ENCODE measurements at places on chromosomes 3 and 15.

- no peak for DNase-seq
Observed at GRCh38 chr3:29554566-29554965, 273.7 kb downstream of the RBMS3 start.

DNA sequence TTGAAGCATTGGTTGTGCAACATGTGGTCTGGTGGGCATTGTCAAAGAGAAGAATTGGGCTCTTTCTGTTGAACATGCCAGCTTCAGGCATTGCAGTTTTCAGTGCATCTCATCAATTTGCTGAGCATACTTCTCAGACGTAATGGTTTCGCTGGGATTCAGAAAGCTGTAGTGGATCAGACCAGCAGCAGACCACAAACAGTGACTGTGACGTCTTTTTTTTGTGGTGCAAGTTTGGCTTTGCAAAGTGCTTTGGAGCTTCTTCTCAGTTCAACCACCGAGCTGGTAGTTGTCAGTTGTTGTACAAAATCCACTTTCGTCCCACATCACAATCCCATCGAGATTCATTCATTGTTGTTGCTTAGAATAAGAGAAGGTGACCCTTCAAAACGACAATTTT lies 84.5 kb downstream of the NPAP1 start:
- DNase-seq: no peak

- peak; percentile 12 for DNase-seq
Observed at GRCh38 chr15:46856839-46857502, 860.3 kb upstream of the SEMA6D start.

DNA sequence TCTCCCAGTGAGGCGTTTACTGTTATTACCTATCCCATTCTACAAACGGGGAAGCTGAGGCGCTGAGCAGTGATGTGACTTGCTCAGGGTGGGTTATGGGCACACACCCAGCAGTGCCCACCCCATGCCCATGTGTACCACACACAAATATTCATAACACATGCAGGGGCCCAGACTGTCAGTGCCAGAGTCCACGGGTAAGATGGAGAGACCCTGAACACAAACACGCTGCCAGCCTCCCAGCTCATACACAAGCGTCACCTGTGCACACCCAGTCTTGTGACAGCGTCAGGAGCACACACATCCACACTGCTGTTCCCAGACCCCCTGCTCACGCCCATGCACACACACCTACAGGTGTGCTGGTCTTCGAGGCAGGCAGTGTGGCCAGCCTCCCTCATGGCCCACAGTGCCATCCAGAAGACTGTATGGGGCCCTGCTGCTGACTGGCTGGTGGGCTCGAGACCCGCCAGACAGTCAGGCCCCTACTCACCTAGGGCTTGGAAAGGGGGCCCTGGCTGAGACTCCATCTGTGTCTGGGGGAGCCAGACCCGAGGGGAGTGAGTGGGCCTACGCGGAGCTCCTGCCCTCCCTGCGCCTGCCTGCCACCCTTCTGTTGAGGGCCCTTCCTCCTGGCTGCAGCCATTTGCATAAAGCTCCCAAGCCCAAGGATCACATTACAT lies 39.4 kb downstream of the DNAJB8 start:
- no peak for DNase-seq

DNA sequence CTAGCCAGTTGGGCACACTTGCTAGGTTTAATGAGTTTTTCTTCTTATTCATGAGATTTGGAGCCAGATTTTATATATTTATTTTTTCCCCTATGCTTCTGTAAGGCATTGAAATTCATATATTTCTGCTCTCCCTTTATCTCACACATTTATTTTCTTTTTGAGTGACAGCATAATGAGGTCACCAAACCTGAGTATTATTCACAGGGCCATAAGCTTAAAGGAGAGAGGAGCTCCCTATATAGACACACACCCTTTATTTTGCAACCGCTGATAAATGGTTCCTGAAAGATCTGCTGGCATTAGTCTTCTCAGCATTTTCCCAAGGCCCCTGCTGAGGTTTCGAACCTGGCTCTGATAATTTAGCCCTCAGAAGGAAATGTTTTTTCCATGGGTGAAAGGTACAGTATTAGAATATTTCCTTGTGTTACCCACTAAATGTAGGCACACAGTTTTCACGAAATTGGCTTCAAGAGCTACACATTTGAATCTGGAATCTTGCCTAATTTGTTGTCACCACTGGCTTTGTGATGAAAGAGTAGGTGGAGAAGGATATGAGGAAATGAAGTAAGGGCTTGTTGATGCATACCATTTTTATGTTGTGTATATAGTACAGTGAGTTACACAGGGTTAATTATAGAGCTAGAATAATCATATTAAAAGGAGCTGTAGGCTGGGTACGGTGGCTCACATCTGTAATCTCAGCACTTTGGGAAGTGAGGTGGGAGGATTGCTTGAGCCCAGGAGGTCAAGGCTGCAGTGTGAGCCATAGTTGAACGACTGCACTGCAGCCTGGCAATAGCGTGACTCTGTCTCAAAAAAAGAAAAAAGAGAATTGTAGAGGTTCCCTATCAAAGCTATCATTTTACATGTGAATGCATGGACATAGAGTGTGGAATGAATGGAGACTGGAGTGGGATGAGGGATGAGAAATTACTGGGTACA lies 6.5 kb downstream of the KLHL18 start:
- DNase-seq: no peak

- DNase-seq: no peak
Observed at GRCh38 chr3:30303770-30304169, 302.6 kb upstream of the TGFBR2 start.

- DNase-seq: no peak
Observed at GRCh38 chr3:56655709-56656108, 27.4 kb downstream of the TASOR start.

DNA sequence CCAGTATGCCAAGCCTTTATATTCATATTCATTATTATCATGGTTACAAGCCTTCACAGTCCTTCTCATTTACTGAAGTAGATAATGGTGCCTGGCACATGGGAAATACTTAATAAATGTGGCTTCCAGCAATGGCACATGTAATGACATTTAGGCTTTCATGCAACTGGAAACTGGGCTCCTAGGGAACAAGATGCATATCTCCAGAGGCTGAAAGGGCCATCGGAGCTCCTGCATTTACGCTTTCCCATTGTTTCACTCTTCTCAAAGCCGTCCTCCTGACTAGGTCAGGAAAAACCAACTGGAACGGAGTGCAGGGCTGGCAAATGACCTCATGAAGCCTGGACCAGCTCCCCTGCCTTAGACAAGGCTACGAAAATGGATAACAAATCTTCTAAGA lies 474.9 kb downstream of the MAGI1 start:
- no peak for DNase-seq

DNA sequence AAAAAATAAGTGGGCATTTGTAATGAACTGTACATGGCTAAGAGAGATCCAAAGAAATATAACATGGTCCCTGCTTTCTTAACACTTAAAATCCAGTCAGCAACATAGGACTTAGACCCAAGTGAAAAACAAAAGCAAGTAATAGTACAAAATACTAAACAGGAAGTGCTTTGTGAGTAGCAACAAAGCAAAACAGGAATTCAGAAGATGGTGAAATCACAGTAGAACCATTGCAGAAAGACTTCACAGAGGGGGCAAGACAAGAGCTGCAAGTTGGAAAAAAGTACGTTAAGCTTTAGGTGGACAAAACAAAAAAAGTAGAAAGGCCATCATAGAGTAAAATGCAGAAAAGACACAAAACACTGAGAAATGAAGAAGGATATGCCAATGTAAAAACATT lies 116.0 kb downstream of the TBC1D5 start:
- DNase-seq: no peak

DNA sequence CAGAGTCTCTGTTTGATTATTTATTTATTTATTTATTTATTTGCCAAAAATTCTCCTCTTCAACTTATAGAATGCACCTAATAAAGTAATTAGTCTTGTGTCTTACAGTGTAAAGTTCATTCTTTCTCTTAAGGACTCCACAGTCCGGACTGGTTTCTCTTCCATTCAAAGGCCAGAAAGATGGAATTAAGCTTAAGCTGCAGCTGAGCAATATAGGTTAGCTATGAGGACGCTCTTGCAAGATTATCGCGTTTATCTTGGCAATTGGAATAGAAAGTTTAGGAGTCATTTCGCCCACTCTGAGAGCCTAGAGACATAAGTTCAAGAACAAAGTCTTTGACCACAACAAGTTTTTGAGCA lies 15.0 kb downstream of the TAGLN3 start:
- DNase-seq: no peak

- peak; percentile 61 for DNase-seq
Observed at GRCh38 chr15:38564557-38565286, at the start of gene RASGRP1. TSS of gene RASGRP1 (minus strand) at chr15:38564814. CDS start at chr15:38564628, 186 bp downstream.

DNA sequence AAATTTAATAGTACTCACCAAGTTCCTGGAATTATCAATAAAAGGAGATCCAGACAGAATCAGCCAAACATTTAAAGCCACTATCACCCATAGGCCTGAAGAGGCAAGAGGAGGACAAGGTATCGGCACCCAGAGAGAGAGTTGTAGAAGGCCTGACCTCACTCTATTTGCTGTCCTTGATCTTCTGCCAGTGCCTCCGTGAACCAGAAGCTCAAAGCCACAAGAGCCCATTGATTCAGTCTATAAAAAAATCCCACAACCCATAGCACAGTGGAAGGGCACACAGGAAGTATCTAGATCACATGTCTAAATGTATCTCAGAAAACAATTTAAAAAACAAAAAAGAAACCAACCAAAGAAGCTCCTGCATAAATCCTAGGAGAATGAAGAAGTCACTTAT lies 68.6 kb upstream of the FAM174B start:
- no peak for DNase-seq

GRCh38 chr15:77516786-77517185 lies 96.1 kb downstream of the HMG20A start:
- DNase-seq: no peak

- DNase-seq: no peak
Observed at GRCh38 chr3:142624341-142625152, 28.4 kb downstream of the PLS1 start.

DNA sequence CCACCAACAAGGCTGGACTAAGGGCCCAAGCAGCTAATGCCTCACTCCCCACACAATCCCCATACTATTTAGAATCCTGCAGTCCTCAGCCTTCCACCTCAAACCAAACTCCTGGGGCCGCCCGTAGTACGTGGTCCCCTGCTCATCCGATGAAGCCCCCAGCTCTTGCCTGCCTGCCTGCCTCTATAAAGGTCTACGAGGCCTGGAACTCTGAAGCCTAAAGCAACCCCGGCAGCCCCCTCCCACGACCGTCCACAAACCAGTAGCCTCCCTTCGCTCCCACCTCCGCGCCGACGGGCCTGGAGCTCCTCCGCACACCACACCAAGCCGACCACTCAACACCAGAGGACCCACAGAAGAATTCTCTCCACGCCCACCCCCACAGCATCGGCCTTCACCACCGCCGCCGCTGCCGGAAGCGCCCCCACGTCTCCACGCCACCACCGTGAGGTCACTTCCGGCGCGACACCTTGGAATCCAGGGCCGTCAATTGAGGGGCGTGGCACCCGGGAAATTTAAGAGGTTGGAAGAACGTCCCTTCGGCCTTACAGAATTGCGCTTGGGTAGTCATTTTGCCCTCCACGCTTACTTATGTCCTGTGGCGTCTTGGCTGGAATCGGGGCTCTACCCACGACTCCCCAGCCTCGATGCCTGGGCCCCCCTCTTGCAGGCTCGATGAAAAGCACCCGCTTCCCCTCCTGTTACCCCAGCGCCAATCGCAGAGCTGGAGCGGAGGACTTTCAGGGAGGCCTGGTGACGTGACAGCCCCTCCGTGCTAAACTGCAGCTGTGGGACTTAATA lies at the start of gene EDC3:
Gene EDC3 (minus strand): TSS at position 428 of the 801 bp plus-strand sequence. CDS start 20,900 bp downstream, outside the sequence.
- peak; percentile 83 for DNase-seq

GRCh38 chr3:10411598-10412332 lies 90.9 kb upstream of the SEC13 start:
- no peak for DNase-seq

DNA sequence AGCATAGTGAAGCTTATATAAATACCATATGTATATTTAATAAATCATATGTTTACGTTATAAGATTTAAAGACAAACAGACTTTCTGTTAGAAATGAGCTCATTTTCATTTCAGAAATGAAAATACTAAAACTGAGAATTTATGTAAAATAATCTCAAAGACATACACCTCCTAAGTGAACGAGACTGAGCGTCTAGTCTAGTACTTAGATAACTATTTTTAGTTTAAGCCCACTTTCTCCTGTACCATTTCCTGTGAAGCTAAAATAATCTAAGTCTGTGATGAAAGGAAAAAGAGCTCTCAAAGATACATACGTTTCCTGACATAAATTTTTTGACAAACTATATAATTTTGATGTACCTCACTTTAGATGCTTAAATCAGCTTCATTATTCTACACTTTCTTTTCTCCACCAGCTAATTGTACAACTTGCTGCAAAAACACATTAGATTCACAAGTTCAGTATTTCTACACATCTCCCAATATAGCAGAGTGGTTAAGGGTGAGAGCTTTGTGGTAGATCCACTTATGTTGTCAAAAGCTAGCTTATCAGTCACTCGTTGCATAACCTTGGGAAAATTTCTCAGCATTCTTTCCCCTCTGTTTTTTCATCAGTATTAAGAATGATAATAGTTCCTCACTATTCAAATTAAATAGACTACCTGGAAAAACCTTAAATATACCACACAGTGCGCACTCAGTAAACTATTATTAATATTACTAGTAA lies 703.0 kb downstream of the PLOD2 start:
- no peak for DNase-seq

- no peak for DNase-seq
Observed at GRCh38 chr3:137194301-137194700, 236.5 kb downstream of the IL20RB start.

DNA sequence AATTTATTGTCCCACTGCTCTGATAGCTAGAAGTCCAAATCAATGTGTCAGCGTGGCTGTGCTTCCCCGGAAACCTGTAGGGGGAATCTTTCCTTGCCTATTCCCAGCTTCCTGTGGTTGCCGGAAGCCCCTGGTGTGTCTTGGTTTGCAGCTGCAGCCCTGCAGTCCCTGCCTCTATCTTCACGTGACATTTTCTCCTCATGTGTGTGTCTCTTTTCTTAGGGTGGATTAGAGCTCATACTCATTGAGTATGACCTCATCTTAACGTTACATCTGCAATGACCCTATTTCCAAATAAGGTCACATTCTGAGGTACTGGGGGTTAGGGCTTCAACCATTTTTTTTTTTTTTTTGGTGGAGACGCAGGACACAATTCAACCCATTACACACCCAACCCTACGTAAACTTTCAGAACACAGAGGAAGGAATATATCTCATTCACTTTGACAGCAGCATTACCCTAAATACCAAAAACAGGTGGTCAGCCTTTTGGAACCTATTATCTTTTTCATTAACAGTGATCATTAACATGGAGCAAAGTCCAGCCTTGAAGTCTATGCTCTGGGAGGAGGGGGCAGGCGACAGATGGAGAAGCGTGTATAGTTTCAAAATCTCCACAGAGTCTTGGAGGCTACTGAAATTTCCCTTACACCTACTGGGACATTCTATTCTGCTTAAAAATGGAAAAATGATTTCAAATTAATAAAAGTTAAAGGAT lies 88.6 kb downstream of the RYK start:
- no peak for DNase-seq

DNA sequence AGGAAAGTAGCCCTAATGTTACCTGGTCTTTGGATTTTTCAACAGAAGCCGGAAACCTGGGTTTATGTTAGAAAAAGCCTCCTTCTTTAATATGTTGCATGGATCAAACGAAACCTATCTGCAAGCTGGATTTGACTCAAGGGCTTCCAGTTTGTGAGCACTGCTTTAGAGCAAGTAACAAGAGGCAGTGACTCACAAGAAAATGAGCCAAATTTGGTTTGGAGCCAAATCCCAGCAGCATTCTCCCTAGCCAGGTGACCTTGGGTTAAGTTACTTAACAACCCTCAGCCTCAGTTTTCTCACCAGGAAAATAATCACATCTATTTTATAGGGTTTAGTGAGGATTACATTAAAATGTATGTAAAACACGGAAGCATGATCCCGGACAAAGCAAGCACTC lies 215.2 kb upstream of the PRICKLE2 start:
- DNase-seq: peak; percentile 91

All from fibroblast of lung (primary cell).